ENCODE measurements at places on chromosomes 12 and 14.

GRCh38 chr12:14303661-14304155 is 61.8 kb upstream of the ATF7IP start:
- DNase-seq: no peak

- DNase-seq: no peak
These were observed 96.3 kb downstream of the ITPK1 start for GRCh38 chr14:93019367-93019843.

- DNase-seq: no peak
These were observed 63.4 kb upstream of the CSRP2 start for GRCh38 chr12:76942267-76942666.

GRCh38 chr14:67331368-67332125 is 28.1 kb downstream of the ATP6V1D start:
- no peak for DNase-seq

DNA sequence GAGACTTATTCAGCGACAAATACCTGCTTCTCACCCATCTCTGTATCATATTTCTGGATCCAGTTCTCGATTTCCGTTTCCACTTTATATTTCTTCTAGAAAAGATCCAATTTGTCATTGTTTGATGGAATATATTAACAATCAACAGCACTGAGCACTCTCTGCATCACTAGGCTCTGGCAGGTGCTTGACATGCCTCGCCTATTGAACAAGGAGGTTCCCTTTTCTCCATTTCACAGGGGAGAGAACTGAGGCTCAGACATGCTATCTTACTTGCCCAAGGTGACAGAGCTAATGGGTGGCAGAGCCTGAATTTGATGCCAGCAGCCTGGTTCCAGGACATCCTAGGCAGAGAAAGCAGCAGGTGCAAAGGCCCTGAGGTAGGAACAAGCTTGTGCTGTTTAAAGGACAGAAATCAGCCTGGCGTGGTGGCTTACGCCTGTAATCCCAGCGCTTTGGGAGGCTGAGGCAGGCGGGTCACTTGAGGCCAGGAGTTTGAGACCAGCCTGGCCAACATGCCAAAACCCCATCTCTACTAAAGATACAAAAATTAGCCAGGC is 12.1 kb downstream of the RITA1 start:
- no peak for DNase-seq

DNA sequence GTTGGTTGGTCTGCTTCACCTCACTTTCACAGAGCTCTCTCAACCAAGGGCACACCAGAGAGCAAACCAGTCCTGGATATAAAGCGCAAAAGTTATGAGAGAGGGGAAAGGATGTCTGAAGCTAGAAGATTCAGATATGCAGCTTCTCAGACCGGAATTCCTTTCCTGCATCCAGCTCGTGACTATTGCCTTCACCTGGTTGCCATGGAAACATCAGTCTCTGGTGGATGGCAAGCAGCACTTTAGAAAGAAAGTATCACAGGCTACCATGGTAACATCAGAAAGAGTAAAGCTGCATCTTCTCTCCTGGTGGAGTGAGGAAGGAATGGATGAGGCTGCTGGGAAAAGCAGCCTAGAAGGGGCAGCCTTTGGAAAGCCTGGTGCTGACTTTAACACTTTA is 13.7 kb downstream of the REM2 start:
- no peak for DNase-seq

DNA sequence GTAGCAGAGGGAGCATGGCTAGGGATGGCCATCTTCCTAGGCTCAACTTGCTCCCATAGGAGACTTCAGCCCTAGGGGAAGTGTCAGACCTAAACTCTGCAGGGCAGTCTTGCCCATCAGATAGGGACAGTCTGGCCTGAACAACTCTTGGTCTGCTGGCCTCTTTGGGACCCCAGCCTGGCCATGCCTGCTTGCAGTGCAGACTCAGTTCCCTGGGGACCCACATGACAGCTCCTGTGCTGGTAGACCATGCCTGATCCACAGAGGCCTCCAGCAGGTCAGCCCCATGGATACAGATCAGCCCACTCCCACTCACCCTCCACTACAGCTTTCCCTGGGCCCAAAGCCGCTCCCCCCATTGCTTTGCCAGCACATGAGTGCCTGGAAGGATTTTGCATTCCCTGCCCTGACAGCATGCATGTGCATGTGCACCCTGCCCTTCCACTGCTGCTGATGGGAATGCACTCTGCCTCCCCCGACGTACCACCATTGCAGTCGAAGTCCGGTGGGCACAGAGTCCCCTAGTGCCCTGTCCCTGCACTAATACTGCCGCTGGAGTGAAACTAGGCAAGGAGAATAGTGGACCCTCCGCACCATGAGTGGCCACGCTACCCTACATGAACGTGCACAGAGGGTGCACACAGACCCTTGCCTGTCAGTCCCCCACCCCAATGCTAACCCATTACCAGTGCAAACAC is 841.4 kb downstream of the FSCB start:
- no peak for DNase-seq

- DNase-seq: no peak
These were observed 128.4 kb downstream of the FBXL14 start for GRCh38 chr12:1465990-1466389.

DNA sequence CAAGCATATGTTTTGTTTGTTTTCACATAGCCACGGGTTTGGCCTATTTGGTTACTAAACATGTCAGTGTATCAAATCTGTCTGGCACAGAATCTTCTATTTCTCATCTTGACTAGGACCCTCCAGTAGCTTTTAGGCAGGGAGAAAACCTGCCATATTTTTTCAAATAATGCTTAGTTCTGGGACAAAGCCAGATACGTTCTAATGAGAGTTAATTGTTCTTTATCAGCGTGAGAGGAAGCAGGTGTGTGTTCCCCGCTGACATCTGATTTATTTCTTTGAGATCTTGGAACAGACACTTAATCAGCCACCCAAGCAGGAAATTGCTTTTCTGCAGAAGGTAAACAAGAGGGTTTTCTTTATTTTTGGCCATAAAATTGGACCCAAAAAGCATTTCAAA is 54.8 kb downstream of the GOLGA5 start:
- no peak for DNase-seq

DNA sequence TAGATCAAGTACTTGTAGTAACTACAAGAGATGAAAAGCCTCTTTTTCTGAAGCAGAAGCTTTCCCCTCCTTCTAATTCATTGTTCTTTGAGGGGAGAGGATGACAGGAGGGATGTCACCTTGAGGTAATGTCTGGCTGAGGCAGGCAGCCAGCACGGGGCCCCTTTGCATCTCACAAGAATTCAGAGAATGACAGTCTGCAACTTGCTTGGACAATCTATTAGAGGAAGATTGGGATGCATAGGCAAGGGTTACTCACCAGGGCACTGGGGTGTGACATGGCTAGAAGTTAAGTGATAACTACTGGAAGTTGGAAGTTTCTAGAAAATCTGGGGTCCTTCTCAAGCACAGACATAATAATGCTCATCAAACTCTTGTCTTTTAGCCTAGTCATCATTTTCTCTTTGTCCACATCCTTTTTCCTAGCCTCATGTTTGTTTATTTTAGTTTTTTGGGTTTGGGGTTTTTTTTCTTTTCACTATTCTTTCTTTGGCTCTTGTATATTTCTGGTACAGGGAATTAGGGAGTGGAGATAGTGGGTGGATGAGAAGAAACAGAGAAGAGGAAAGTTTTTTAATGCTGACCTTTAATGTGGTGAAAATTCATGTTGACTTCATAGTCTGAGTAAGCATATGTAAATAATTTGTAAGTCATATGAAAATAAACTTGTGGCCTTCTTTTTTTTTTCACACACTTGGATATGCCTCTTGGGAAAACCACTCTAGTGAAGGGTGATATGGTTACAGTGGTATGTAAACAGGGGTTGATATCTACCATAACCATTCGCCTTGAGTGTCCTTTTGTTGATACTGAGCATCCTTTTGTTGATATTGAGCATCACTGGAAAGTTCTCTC is 55.1 kb downstream of the TTLL5 start:
- no peak for DNase-seq

- DNase-seq: no peak
These were observed 44.9 kb downstream of the BICD1 start for GRCh38 chr12:32151552-32151951.

- DNase-seq: no peak
These were observed 18.0 kb upstream of the BEGAIN start for GRCh38 chr14:100605230-100605629.

GRCh38 chr14:94382716-94383596 is 5.4 kb downstream of the SERPINA1 start:
- no peak for DNase-seq

DNA sequence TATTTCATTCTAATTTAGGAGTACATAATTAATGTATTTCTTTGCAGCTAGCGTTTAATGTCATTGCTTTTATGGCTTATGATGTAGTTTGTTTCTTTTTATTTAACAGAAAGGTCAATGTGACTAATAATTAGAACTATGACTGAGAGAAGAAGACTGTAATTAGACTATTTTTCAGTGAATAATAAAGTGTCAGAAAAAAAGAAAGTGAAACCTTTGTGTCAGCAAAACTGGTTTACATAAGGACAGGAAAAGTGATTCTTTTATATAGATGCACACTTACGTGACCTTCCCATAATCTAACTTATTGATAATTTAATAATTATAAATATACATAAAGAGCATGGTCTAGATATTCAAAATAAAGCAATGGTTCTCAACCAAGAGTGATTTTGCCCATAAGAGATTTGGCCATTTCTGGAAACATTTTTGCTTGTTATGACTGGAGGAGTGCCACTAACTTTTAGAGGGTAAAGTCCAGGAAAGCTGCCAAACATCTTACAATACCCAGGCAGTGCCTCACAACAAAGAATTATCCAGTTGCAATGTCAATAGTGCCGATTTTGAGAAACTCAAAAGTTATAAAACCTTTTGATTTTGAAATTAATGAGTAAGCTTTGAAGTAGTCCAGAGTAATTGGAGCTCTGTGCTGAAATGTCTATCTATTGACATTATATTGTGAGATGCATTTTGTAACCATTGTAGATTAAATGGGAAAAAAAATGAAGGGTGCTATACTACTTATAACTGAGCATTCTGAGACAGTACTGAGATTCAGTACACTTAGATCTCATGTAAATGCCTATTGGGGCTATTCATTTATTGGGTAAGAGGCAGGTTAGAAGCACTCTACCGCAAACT is 227.1 kb downstream of the C12orf50 start:
- DNase-seq: peak; percentile 59

- no peak for DNase-seq
These were observed 95.0 kb downstream of the CRADD start for GRCh38 chr12:93772003-93772700.

DNA sequence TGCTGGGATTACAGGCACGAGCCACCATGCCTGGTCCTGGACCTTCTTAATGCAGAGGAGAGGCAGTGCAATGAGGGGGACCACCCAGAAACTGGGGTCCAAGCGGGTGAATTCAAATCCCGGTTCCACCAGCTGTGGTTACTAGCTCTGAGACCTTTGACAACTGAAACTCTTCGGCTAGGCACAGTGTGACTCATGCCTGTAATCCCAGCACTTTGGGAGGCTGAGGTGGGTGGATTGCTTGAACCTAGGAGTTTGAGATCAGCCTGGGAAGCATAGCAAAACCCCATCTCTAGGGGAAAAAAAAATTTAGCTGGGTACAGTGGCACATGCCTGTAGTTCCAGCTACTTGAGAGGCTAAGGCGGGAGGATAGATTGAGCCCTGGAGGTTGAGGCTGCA is 5.0 kb upstream of the CD4 start:
- no peak for DNase-seq

GRCh38 chr14:29803045-29803444 is 124.6 kb downstream of the PRKD1 start:
- no peak for DNase-seq

Measured in HT-29 (cell line).